HFFc6 (cell line): ENCODE measurements at places on chromosomes 13 and 19. TPM values are rescaled to one million over a fixed set of nuclear protein-coding genes. Genes with fewer than 3 reads are reported as not detected.

- no peak for DNase-seq
Measured at GRCh38 chr13:30615866-30616541, 1.7 kb upstream of the USPL1 start.

DNA sequence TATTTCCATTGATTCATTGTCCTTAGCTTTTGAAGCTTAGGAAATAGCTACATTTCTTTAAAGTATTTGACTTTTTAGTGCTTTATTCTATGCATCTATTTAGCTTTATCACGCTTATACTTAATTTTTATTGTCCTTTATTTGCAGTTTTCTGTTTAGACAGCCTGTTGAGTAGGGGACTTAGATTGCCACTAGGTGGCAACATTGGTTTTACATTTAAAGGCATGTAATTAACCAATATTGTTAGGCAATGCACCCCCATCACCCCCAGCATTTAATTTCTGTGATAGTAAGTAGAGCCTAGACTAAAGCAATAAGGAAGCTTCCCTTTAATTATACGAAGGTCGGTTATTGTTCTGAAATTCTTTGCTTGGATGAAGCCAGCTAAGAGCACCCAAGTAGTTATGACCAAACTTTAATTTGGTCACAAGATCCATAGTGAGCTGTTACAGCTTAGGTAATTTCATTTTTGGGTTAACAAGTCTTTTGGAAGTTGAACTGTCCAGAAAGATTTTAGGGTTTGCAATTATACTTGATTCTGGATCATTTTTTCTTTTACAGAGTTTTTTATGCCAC is 36.5 kb downstream of the B3GLCT start:
- peak; percentile 49 for DNase-seq

DNA sequence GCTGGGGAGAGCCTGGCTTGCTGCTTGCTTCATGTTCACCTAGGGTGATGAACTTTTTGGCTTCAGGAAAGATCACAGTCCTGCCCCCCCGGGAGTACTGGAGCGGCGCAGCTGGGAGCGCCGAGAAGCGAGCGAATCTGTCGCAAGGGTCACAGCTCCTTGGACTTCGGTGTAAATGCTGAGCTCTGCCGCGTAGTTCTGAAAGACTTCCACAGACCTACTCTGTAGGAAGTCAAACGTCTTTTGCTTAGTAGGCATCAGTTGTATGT is 2.7 kb downstream of the ING1 start:
- DNase-seq: no peak

DNA sequence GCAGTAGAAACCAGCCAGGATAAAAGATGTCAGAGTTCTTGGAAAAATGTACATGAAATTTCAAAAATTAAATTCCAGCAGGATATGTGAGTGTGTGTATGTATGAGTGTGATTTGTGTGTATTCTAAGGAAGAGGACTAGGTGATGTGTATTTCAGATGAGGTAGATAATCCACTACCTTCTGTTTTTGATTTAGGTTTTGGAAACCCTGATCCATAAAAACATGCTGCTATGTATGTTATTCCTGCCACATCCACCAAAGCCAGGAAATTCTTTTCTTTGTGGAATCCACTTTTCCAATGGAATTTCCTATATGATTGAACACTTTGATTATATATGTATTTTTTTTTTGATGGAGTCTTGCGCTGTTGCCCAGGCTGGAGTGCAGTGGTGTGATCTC is 276.9 kb downstream of the UQCRFS1 start:
- no peak for DNase-seq

The LHB gene
- not detected in 3 replicates for total RNA-seq

DNA sequence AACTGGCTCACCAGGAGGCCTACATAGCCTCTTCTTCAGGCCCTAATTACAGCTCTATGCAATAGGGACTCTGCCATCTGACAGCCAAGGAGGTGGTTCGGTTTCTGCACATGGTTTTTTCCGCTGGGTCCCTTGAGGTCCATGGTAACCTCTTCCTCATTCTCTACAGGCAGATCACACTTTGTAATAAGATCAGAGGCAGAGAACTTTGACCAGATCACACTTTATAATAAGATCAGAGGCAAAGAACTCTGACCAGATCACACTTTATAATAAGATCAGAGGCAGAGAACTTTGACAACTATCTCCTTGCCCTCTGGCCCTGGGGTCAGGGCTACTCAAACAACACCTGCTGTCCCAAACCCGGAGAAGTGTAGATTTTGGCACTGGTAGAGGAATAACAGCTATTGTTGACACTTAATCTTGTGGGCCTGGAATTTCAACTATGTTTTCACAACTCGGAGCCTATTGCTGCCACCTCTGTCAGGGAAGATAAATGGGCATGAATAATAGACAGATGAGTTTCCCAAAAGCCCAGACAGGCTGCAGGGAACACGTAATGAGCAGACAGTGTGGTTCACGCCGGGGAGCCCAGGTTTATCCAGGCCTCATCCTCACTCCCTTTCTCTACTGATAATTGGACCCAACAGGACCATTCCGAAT is 246.1 kb downstream of the UQCRFS1 start:
- no peak for DNase-seq

The ZNF805 gene
- 12.0 to 12.1 TPM (median 12.1 TPM) in 3 replicates for total RNA-seq

DNA sequence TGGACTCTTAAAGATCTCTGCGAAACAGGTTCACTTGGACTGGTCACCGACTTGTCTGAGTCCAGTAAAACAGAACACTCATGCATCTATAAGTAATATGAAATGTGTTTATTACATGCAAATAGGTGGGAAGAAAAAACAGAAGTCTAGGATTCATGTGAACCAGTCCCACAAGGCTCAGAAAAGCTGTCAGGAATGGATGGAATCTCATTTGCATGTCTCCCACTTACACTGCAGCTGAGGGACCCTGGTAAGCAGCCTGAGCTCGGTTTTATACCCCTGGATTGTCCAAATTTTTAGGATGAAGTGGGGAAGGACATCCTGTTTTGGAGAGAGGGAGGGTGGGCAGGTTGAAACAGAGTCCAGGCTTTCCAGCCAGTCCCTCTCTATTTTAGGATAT is 1545.1 kb upstream of the PCDH20 start:
- no peak for DNase-seq

The RINL gene
- total RNA-seq: 0.99 to 2.8 TPM (median 1.2 TPM) in 3 replicates

The IGFL3 gene
- total RNA-seq: not detected in 3 replicates
